ENCODE measurements at places on chromosomes 3 and 15.

DNA sequence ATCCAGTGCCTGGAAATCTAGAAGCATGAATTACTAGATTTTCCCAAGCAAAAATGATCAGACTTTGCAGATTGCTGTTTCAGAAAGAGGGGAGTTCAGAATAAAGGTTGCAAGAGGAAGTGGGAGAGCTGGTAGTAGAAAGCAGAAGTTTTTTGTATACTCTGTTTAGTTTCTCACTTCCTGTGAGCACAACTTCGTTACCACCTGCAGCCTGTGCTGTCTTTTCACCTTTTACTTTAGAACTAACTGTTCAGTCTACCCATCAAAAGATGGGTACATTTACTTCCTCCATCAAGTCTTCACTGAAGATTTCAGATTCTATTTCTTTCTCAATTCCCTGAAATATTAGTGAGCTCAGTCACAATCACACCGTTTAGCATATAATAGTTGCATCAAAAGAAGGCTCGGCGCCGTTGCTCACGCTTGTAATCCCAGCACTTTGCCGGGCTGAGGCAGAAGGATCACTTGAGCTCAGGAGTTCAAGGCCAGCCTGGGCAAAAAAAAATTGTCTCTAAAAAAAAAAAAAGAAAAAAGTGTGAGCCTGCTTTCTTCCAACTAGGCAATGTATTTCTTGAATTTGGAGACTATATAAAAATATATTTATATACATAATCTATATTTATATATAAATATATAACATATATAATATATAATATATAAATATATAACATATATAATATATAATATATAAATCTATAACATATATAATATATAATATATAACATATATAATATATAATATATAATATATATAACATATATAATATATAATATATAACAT is 1.8 kb upstream of the CEP97 start:
- no peak for DNase-seq

- no peak for DNase-seq
Observed at GRCh38 chr15:80199366-80199765, 46.6 kb downstream of the FAH start.

GRCh38 chr15:76206325-76206976 is 104.8 kb downstream of the ETFA start:
- DNase-seq, result peak; percentile 70

- DNase-seq, result no peak
Observed at GRCh38 chr3:169574531-169574930, 89.0 kb downstream of the MECOM start.

- DNase-seq, result no peak
Observed at GRCh38 chr3:111414531-111414930, 127.5 kb upstream of the CD96 start.

- no peak for DNase-seq
Observed at GRCh38 chr3:119762876-119763275, 19.0 kb upstream of the NR1I2 start.

GRCh38 chr3:26623419-26624208 is 1.0 kb downstream of the LRRC3B start:
- no peak for DNase-seq
